Neural crest cell (in vitro differentiated cells): ENCODE measurements at places on chromosomes 16 and 17.

DNA sequence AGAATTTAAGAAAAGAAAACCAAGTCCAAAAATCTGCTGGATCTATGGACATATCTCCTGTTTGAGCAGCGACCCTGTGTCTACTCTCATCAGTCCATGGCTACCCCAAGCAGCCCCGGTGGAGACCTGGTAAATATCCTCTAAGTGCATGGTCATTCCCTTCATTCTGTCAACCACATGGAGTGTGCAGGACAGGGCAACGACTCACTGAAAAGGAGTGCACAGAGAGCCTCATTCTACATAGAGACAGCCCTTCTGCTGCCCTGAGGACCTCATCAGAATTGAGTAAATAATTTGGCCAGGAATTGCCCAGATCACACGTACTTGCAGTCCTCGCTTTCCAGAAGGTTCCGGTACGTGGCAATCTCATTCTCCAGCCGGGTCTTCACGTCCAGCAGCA is 3.0 kb downstream of the KRT38 start:
- DNase-seq = no peak

GRCh38 chr16:85257483-85257882 is 145.2 kb upstream of the CIBAR2 start:
- DNase-seq = no peak

- no peak for DNase-seq
Observed at GRCh38 chr17:67068999-67069398, 24.6 kb downstream of the CACNG1 start.

GRCh38 chr17:65039336-65039988 is 17.1 kb downstream of the GNA13 start:
- DNase-seq = no peak

DNA sequence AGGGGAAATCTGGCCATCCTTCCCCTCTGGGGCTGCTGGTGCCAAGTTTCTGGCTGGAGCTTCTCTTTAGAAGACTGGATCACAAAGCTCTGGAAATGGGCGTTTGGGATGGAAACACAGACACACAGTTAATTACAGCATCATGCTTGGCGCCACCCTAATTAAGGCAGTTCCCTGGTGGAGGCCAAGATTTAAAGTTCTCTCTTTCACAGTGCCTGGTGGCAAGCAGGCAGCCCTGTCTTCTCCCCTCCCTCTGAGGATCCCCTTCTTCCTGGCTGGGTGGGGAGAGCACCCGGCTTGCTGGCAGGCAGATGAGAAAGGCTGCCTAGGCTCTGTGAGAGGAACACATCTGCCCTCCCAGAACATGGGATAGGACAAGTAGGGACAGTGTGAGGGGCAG is 59.0 kb upstream of the NKD1 start:
- no peak for DNase-seq

DNA sequence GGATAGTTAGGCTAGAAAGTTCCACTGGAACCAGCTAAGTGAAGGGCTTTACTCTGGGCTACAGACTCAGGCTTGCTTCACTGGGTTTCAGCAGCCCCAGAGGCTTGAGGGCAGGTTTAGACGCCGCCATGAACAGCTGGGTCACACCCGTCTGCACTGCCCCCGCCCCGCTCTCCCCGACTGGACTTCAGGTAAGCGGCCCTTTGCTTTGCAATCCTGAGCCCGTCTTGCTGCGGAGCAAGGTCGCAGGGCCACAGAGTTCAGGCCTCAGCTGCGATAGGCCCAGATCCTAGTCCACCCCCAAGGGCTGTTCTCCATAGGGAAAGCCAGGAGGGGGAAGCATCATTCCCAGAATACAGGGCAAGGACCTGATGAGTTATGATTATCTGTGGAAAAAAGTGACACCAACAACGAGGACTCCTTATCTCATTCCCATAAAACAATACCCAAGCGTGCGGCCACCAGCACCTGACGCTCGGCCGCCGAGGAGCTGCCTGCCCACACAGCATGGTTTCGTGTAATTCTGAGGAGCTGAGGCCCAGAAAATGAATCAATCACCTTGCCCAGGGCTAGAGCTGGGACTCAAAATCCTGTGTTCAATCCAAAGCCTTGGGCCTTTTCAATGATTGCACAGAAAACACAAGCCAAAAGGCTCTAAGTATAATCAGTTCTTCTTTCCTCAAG is 20.4 kb downstream of the MEAK7 start:
- no peak for DNase-seq
